ENCODE measurements at places on chromosomes 12 and 14.

DNA sequence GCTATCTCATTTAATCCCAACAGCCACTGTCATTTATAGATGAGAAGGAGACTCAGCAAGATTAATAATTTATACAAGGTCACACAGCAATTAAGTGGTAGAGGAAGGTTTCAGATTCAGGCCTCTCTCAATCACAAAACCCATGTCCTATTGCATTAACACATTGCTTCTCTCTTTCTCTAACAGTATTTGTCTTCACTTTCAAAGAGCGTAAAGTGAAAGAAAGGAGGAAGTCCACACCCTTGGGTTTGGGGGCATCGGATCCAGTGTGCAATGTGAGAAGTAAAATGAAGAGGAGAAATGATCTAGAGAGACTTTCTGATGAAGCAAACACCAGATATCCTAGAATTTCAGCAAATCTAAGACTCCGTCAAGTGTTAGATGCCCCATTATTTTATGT is 7.0 kb upstream of the VRK1 start:
- no peak for DNase-seq

GRCh38 chr12:96034621-96035282 is 635 bp downstream of the LTA4H start:
- peak; percentile 12 for DNase-seq

- no peak for DNase-seq
Observed at GRCh38 chr14:104442631-104443390, 136.8 kb upstream of the C14orf180 start.

DNA sequence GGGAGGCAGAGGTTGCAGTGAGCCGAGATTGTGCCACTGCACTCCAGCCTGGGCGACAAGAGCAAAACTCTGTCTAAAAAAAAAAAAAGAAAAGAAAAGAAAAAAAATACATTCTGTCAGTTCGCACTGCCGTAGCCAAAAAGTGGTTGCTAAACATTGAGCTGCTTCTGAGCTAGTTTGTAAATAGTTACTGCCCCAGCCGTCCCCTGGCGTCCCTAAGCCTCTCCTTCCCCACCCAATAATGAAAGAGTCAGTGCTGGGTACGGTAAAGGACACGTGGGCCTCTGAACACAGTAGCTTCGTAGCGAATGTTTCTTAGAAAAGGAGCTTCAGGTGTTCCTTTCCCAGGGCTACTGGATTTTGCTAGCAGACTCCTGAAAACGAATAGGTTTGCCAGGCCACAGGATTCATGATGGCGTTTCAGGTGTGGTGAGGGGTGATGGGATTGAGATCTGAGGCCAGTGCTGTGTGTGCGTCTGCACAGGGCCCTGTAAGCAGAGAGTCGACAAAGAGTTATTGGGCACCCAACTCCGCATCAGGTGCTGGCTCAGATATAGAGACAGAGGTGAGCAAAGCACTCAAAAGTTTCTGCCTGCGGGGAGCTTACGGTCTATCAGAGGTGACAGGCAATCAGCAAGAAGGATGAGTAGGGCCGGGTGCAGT is 94.1 kb downstream of the LGMN start:
- no peak for DNase-seq

- no peak for DNase-seq
Observed at GRCh38 chr12:55993230-55993853, 3.7 kb upstream of the SUOX start.

DNA sequence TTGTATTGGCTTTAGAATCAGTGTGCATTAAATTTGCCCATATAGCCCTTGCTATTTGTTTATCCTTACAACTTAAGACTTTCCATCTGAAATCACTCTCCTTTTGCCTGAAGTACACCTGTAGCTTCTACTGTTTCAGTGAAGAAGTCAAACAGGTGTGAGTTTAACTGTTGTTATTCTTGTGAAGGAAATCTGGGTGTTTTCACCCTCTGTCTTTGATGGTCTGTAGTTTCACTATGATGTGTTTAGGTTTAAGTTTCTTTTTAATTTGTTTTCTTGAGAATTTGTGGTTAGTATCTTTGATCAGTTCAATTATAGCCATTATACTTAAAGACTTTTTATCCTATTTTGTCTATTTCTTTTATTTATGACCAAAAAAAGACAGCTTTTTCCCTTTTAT is 68.9 kb upstream of the BBS10 start:
- DNase-seq, result no peak

DNA sequence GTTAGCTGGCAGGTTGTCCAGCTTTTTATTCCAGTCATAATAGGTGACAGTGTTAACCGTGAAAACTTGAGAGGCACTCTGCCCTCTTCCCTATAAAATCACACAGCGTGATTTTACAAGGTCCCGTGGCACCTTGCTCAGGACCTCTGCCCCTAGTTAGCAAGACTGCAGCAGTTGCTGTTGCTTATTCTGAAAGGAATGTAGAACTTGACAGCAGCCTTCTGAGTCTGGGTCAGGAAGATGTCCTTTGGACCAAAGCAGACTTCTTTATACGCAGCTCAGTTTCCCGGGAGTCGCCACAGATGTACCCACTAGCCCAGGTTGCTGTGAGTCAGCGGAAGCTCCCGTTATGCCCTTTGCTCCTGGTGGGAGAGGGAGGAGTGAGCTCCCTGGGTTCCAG is 13.2 kb downstream of the PRKAB1 start:
- no peak for DNase-seq

GRCh38 chr14:77603654-77604255 is 12.7 kb downstream of the SPTLC2 start:
- no peak for DNase-seq

DNA sequence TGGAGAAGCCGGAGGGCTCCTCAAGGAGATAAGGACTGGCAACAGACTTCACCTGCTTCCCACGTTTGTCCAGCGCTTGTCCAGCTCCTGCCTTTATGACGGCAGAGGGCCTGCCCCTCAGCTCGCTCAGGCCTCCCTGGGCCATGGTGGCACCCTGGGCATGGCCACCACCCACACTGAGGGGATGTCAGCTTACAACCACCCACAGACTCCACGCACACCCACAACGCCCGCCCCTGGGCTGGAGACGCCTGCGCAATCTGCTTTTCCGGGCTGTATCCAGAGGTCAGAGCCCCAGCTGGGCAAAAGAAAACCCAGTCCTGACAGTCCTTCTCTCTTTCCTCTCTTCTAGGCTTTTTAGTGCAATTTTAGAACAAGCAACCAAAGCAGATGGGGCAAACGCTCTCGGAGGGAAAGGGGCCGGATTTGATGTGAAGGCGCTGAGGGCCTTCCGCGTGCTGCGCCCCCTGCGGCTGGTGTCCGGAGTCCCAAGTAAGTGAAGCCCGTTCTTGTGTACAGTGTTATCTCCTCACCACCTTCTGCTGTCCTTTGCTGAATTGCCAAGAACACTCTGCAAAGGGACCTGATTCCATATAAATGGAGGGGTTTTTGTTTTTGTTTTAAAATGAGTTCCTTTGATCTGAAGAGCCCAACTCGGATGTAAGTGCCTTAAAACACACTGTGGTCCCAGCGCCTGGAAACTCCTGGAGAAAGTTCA is 337.4 kb upstream of the FKBP4 start:
- DNase-seq, result no peak

DNA sequence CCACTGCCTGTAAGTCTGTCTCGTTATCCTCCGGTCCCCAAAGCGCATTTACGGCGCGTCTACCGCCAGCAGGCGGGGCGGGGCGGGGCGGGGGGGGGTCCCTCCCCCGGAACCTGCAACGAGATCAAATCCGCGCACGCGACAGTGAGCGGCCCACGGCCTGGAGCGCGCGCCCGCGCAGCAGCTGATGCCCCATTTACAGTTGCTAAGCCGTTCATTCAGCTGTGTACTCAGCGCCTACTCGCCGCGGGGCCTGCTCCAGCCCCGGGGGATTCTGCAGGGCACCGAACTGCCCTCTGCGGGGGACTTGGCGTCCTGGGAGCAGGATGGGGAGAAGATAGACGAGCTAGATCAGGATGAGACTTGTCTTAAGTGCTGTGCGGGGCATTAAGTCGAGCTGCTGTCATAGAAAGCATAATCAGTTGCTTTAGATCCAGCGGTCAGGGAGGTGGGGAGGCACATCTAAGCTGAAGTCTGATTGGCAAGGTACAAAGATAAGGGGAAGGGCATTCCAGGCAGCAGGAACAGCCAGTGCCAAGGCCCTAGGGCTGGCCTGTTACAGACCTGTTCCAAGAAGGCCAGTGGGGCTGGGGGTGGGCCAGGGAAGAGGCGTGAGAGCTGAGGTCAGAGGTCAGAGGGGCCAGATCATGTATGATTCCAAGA is 1.4 kb upstream of the CCDC85C start:
- DNase-seq, result peak; percentile 93

DNA sequence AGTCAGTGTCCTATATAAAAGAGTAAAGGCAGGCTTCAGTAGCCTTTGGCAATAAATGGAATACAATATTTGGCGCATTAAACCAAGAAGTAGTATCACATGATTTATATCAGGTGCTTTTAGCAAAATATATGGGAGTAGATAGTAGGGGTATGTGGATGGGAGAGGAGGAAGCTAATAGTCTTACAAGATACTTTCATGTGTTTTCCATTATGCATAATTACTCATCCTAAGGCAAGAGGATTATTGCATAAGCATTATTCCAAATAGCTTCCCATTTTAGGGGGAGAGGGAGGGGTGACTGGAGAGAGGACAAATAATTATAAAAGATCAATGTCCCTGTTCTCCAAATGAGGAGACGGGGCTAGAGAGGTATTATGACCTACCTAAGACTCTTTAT is 104.3 kb downstream of the DUSP6 start:
- no peak for DNase-seq

GRCh38 chr14:67392800-67393199 is 19.2 kb downstream of the PLEK2 start:
- DNase-seq, result no peak

Measured in CD4-positive, alpha-beta T cell treated with Interleukin-6 for 4 hours (primary cell).